ENCODE measurements at places on chromosomes 1 and 21. TPM values are rescaled to one million over a fixed set of nuclear protein-coding genes. Genes with fewer than 3 reads are reported as not detected.

Gene FOXD2
- 1.3 TPM for total RNA-seq

- no peaks in the 10 kb centered on the region for H3K36me3 ChIP-seq
- H3K27ac ChIP-seq = peak overlapping the region; percentile 39
- DNase-seq = no peak
- H3K27me3 ChIP-seq = no peaks in the 10 kb centered on the region
- H3K4me1 ChIP-seq = no peaks in the 10 kb centered on the region
- H3K4me3 ChIP-seq = no peak overlapping the region
Measured at GRCh38 chr1:231407547-231408396, 14.3 kb downstream of the EGLN1 start.

Gene MTARC1
- total RNA-seq = 2.2 TPM

GRCh38 chr1:113812661-113813135 is 422 bp upstream of the RSBN1 start:
- H3K4me1 ChIP-seq = peaks cover 5% of the 10 kb centered on the region

GRCh38 chr1:184027826-184028695 is 9.5 kb downstream of the COLGALT2 start:
- no peak overlapping the region for H3K4me3 ChIP-seq
- H3K27me3 ChIP-seq = no peaks in the 10 kb centered on the region
- no peaks in the 10 kb centered on the region for H3K36me3 ChIP-seq
- no peak for DNase-seq
- no peak overlapping the region for H3K27ac ChIP-seq

Gene RNU1-1
- under 0.01 TPM for total RNA-seq

Gene CR1
- total RNA-seq = 8.4 TPM

GRCh38 chr1:88698140-88698539 is 14.1 kb downstream of the PKN2 start:
- no peak overlapping the region for H3K27ac ChIP-seq
- no peaks in the 10 kb centered on the region for H3K4me1 ChIP-seq
- no peaks in the 10 kb centered on the region for H3K27me3 ChIP-seq

GRCh38 chr1:60111716-60112115 is 38.1 kb upstream of the C1orf87 start:
- no peaks in the 10 kb centered on the region for H3K36me3 ChIP-seq
- no peak overlapping the region for H3K4me3 ChIP-seq
- no peaks in the 10 kb centered on the region for H3K27me3 ChIP-seq
- DNase-seq = no peak
- no peaks in the 10 kb centered on the region for H3K4me1 ChIP-seq

Gene LAMTOR2
- total RNA-seq = 43.9 TPM

- H3K4me3 ChIP-seq = no peak overlapping the region
- H3K4me1 ChIP-seq = no peaks in the 10 kb centered on the region
- peaks cover 62% of the 10 kb centered on the region for H3K36me3 ChIP-seq
Measured at GRCh38 chr1:203702130-203702577, 62.8 kb upstream of the LAX1 start.

Gene TNNT2
- not detected for total RNA-seq

- DNase-seq = no peak
- H3K4me1 ChIP-seq = no peaks in the 10 kb centered on the region
- H3K4me3 ChIP-seq = no peak overlapping the region
- H3K27ac ChIP-seq = no peak overlapping the region
Measured at GRCh38 chr21:46500224-46500861, 41.7 kb downstream of the DIP2A start.

DNA sequence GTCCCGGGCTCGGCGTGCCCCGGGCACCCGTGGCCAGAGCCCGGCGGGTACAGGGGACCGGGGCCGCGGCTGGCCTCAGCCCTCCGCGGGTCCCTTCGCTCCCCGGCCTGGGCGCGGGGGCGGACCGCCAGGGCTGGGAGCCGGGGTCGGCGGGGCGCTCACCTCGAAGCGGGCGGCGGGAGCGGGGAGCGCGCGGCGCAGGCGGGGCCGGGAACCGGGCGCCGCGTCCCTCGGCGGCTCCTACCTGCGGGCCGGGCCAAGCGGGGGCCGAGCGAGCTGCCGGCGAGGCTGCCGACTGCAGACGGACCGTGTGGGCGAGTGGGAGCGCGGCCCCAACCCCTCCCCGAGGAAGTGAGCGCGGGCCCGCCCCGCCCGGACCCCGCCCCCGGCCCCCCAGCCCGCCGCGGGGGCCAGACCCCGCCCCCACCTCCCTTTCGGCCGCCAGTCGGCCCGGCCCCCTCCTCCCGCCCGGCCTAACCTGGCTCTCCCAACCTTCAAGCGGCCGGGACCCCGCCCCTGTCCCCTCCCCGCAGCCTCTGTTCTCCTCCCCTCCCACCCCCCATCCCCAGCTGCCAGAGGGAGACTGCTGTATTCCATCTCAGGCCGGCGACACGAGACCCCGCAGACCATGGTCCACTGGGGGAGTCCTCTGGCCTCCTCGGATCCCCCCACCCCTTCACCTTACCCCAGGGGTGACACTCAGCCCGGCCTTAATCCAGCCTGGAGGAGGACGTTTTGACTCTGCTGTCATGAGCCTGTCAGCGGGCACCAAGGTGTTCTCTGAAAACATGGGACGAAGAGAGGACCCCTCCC is at the start of gene FHL3:
TSS of gene FHL3 (minus strand) at position 320 of the 813 bp plus-strand sequence. CDS start 6,102 bp downstream, outside the sequence.
- no peak for DNase-seq
- no peaks in the 10 kb centered on the region for H3K27me3 ChIP-seq
- H3K4me1 ChIP-seq = peaks cover 14% of the 10 kb centered on the region

DNA sequence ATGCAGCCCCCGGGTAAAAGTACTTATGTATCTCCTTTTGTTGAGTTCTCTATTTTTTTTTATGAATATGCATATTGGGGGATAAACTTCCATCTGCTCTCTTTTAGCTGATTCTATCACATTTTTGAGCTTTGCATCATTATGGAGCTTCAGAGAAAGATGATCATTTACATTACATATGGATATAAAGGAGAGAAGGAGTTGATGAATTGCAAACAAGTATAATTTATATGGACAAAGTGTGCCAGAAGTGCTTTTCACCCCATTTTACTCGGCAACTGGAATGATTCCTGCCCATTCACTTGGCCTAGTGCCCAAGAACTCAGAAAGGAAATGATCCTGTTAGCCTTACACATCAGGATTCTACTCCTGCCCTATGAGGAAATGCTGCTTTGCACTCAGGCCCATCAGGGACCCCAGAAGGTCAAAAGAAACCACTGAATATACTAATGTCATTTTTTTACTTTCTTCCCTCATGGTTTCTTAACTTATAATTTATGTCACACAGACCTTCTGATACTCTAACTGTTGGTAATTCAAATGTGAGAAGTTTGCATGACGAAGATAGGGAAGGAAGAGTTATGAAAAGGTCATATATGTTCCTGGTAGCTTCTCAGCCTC is 65.6 kb downstream of the SAMSN1 start:
- H3K4me1 ChIP-seq = no peaks in the 10 kb centered on the region
- no peak overlapping the region for H3K27ac ChIP-seq
- no peak overlapping the region for H3K4me3 ChIP-seq
- H3K27me3 ChIP-seq = no peaks in the 10 kb centered on the region
